H4 (cell line): ENCODE measurements at places on chromosomes 5 and 9. TPM values are rescaled to one million over a fixed set of nuclear protein-coding genes. Genes with fewer than 3 reads are reported as not detected.

The SPRY4 gene
- 3.9 and 6.4 TPM in 2 replicates for total RNA-seq

- DNase-seq: peak; percentile 24
Observed at GRCh38 chr5:55638455-55638854, 73.7 kb downstream of the SLC38A9 start.

The IRX4 gene
- not detected in 2 replicates for total RNA-seq

DNA sequence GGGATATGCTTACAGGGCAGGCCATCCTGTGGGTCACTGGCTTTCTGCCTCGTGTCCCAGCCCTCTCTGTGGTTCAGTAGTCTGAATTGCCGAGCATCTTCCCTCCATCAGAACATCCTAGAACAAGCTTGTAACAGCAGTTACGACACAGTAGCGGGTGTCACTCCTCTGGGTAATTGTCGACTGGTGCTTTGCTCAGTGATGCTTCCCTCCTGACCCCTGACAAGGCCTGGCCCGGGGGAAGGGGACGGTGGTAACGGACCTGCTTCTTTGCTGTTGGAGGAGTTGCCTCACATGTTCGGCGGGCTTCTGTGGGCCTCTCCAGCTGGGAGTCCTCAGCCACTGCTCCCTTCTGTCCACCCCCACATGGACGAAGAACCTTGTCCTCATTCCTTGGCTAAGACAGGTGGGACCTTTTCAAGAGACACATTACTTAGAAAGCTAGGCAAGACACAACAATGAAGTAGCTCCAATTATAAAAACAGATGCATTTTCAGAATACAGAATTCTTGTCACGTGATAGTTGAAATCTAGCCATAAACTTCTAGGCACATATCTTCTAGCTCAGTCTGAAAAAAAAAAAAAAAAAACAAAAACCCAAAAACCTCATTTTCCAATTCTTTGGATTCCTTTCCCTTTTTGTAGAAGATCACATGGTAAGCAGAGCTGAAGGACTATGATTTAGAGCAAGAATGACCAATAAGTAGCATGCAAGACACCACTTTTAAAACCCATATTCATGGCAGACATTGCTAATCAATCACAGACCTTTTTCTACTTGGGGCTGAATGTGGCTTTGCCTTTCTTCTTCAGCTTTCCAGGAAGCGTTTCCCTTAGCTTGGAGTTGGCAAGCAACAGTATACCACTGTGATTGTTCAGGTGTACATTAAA is 25.0 kb downstream of the HMCN2 start:
- DNase-seq: no peak

- no peak for DNase-seq
Observed at GRCh38 chr5:74092766-74093165, 466.8 kb downstream of the ARHGEF28 start.

The CAMK2A gene
- 0.02 TPM in 1 of 2 replicates, not detected in the other for total RNA-seq

- DNase-seq: no peak
Observed at GRCh38 chr5:150064681-150065220, 21.6 kb downstream of the CSF1R start.

The ZNF366 gene
- 0.35 TPM in 1 of 2 replicates, not detected in the other for total RNA-seq

- no peak for DNase-seq
Observed at GRCh38 chr5:72163349-72163983, 56.2 kb downstream of the MAP1B start.

- peak; percentile 46 for DNase-seq
Observed at GRCh38 chr9:113673726-113674125, 202.4 kb upstream of the ZNF618 start.

GRCh38 chr9:130286781-130287428 is 21.3 kb downstream of the HMCN2 start:
- DNase-seq: no peak

The SHISAL2B gene
- not detected in 2 replicates for total RNA-seq

The ATP10B gene
- total RNA-seq: 0.35 TPM in 1 of 2 replicates, not detected in the other

The DND1 gene
- total RNA-seq: 0.37 TPM in 1 of 2 replicates, not detected in the other

The PDLIM4 gene
- total RNA-seq: 79.8 and 96.0 TPM in 2 replicates

The CORO2A gene
- 2.1 and 3.0 TPM in 2 replicates for total RNA-seq

The PPP3R2 gene
- not detected in 2 replicates for total RNA-seq

GRCh38 chr9:116327701-116328405 is 174.3 kb downstream of the PAPPA start:
- no peak for DNase-seq

DNA sequence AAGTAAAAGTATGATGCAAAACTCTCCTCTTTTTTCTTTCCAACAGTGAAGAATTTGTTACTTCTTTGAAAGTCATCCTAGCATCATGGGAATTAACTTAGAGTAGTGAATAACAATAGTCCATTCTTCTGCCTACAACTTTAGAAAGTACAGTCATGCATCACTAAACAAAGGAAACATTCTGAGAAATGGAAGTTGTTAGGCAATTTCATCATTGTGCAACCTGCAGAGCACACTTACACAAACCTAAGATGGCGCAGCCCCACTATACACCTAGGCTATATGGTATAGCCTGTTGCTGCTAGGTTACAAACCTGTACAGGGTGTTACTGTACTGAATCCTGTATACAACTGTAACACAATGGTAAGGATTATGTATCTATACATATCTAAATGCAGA is 1209.3 kb upstream of the C9orf72 start:
- DNase-seq: no peak

GRCh38 chr9:35220659-35221338 is 59.0 kb downstream of the UNC13B start:
- no peak for DNase-seq

- DNase-seq: peak; percentile 56
Observed at GRCh38 chr5:134184155-134185135, 7.7 kb upstream of the SKP1 start.

The FABP6 gene
- 2.4 TPM in 1 of 2 replicates, not detected in the other for total RNA-seq

- DNase-seq: no peak
Observed at GRCh38 chr9:108668191-108668937, 187.4 kb downstream of the ACTL7B start.

The SH3TC2 gene
- total RNA-seq: 0.95 and 2.1 TPM in 2 replicates

The MARCHF11 gene
- total RNA-seq: not detected in 2 replicates

The F2R gene
- total RNA-seq: 34.1 and 44.8 TPM in 2 replicates

The PCDHA11 gene
- 5.0 and 7.7 TPM in 2 replicates for total RNA-seq

The SLC25A48 gene
- not detected in 2 replicates for total RNA-seq

The CDX1 gene
- not detected in 2 replicates for total RNA-seq

- DNase-seq: no peak
Observed at GRCh38 chr9:122097679-122098315, 4.7 kb upstream of the TTLL11 start.

The CLIC3 gene
- total RNA-seq: 0.64 TPM in 1 of 2 replicates, not detected in the other

The FCN2 gene
- total RNA-seq: not detected in 2 replicates

GRCh38 chr9:128626181-128626580 is 30.5 kb downstream of the DYNC2I2 start:
- DNase-seq: peak; percentile 2

DNA sequence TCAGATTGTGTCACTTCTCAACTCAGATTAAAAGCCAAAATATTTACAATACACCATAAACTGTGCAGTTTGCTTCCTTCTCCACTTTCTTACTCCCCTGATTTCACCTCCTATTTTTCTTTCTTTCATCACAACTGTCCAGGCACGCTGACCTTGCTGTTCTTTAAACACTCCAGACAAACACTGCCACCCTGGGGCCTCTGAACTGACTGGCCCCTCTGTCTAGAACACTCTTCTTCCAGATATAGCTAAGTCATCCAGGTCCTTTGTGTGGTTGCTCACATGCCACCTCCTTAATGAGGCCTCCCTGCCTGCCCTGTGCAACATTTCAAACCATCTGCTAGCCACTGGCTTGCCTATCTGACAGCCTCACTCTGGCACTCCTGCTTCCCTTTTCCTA is 46.6 kb downstream of the ATG10 start:
- DNase-seq: peak; percentile 84

The ARHGEF28 gene
- total RNA-seq: 1.7 and 3.1 TPM in 2 replicates

DNA sequence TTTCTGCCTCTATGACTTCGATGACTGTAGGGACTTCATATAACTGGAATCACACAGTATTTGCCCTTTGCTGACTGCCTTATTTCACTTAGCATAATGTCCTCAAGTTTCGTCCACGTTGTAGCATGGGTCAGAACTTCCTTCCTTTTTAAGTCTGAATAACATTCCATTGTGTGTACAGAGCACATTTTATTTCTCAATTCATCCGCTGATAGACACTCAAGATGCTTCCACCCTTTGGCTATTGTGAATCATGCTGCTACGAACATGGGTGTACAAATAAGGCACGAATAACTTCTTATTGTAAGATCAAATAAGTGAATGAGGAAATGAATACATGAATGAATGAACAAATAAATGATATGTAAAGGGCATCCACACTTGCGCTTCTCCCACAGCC is 13.0 kb downstream of the BARX1 start:
- DNase-seq: no peak

DNA sequence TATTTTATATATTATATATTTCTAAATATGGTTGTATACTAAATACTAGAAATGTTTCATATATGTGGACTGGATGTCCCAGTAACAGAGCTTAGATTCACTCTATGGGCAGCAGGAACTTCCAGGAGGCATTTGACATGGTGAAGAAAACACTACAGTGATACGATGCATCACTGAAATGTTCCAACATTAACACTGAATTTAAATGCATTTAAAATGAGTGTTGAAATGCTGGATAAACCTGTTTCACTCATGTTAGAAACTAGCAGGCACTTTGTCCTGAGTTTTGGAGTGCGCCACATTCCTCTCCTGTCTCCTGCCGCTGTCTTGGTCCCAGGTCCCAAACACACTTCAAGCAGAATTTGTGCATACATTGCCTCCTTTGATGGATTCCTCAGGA is 237.8 kb upstream of the NFIL3 start:
- DNase-seq: no peak

- no peak for DNase-seq
Observed at GRCh38 chr9:93821307-93821703, 133.8 kb downstream of the BARX1 start.

The SPINK13 gene
- not detected in 2 replicates for total RNA-seq

DNA sequence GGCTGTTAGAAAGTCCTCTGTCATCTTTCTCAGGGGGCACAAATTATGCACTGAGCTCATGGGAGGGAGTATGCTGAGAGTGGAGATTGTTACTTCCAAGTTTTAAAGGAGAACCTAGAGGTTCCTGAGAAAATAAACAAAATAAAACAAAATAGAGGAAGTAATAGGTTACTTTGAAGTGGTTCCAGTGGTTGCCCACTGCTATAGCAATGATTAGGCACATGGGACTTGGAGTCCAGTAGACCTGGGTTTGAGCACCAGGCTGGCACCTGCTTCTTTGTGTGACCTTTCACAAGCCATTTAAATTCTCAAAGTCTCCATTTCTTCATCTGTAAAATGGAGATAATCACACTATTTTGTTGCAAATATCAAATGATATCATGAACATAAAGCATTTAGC is 13.8 kb upstream of the CDC23 start:
- DNase-seq: no peak

- DNase-seq: no peak
Observed at GRCh38 chr9:117081641-117082317, 333.1 kb downstream of the ASTN2 start.

- no peak for DNase-seq
Observed at GRCh38 chr9:88110026-88110425, 28.2 kb downstream of the SPATA31C2 start.

The IL4 gene
- not detected in 2 replicates for total RNA-seq

DNA sequence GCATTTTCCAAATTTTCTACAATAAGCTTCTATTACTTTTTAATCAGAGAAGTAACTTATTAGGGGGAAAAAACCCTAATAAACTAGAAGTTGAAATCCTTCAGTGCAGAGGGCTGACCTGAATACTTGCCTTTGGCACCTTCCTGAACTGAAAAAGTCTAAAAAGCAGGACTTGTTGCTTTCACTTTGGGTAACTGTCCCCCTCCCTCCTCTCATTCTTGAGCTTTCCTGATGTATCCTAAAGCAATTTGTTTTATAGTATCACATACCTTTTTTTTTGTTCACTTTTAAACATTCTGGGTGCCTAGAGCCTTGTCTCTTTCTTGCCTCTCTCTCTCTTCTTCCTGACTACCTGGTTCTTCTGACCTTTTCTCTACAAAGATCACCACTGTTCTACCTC is 64.0 kb upstream of the ERBIN start:
- no peak for DNase-seq

- peak; percentile 49 for DNase-seq
Observed at GRCh38 chr5:116455061-116455460, 119.6 kb downstream of the SEMA6A start.

DNA sequence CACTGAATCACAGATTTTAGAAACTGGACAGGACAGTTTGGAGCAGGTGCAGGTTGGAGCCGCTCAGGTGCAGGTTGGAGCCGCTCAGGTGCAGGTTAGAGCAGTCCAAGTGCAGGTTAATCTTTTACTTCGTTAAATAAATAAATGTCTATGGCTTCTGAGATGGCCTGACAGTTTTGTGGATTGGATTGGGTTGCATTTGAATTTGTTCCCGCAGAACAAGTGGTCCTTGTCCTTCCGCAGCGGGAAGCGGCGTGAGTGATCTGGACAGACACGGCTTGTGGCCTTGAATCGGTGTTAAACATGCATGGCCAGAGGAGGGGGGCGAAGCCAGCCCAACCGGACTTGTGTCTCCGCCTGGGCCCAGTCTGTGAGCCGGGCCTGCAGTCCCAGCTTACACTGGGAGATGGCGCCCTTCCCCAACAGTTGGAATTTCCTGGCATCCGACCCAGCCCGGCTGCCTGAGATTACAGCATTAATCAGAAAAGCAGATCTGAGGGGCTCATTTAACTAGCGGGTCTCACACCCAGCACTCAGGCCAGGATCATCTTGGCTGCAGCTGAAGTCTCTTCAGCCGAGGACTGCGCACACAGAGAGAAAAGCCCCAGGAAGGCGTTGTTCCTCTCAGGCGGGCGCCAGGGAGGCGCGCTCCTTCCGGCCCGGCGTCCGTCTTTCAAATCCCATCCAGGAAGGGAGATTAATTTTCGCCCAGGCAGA is 1.5 kb upstream of the OLFM1 start:
- peak; percentile 52 for DNase-seq

DNA sequence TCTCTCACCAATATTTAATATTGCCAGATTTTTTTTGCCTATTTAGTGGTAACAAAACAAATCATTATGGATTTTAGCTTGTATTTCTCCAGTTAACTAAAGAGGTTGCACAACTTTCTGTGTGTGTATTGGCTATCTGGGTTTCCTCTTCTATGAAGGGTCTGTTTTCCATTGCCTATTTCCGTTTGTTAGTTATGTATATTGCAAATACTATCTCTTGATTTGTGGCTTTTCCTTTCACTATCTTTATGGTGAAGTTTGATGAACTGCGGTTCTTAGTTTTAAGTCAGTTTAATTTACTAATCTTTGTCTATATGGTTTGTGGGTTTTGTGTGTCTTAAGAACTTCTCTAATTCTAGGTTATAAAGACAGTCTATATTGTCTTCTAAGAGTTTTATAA is 136.3 kb downstream of the CEP120 start:
- no peak for DNase-seq

DNA sequence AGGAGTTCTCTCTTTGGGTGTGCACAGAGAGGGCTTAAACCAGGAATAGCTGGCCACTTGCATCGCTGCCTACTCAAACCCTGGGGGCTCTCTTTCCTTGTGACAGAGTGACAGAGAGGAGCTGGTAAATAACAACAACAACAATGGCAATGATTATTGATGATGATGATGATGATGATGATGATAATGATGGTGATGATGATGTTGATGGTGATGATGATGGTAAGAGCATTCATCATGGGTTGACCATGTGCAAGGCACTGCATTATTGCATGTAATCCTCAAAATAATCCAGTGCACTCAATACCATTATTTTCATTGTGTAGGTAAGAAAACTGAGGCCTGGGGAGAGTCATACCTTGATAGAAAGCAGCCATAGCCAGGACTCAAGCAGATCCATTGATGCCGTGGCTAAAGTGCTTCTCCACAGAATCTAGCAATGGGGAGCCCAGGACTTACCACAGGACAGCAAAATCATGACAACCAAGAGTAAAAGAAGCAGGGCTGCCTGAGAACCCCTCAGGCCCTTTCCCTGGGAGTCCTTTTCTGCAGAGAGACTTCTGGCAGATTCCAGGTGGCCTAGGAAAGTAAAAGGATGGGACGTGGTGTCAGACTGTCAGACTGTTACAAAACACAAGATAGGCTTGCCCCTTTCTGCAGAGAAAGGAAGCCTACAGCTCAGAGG is 4.8 kb downstream of the FOXI1 start:
- no peak for DNase-seq
